ENCODE measurements at places on chromosomes 6 and 20.

- DNase-seq = no peak
Observed at GRCh38 chr6:15755526-15755925, 92.7 kb upstream of the DTNBP1 start.

DNA sequence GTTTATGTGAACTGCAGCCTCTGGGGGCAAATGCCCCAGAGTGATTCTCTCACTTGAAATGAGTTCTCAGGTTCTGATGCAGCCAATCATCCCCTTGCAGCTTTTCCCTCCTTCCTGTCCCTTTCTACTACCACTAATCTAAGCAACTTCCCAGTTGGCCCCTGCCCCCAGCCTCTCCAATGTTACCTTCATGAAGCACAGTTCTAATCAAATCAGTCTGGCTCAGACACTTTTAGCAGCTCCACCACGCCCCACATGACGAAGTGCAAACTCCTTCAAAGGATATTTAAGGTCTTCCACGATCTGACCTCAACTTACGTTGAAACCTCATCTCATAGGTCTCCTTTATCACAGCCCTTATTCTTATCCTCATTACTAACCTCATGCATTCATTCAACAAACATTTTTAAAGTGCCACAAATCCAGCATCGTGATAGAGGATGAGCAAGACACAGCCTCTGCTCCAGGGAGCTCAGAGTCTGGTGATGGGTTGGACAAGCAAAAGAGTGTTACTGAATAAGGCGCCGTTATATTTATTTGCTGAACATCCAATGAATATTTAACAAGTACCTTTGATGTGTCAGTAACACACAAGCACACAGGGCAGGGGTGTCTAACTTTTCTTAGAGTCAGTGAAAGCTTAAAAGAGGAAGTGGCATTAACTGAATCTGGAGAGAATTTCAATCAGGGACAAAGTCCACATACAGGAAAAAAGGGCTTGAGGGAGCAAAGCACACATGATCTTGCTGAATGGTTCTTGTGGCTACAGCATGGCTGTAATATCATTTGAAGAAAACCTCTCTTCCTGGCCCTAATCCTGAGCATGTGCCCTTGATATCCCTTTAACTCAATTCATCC, 20.4 kb upstream of the DTNBP1 start:
- no peak for DNase-seq

DNA sequence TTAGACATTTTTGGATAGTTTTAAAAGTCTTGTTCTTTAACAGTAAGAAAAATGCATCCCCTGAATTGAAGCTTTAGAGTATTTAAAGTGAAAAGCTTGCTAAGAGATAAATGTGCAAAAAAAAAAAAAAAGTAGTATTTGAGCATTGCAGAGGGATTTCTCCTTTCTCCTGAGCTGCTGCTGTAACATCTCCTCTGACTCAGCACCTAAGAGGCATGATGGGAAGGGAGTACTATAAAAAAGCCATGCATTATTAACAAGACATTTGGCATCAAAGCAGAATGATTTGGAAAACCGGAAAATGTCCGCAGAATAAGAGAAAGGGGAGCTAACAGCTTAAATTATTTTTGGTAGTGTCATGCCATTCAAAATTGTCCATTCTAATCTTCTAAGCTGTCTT, 27.9 kb downstream of the B4GALT5 start:
- no peak for DNase-seq

DNA sequence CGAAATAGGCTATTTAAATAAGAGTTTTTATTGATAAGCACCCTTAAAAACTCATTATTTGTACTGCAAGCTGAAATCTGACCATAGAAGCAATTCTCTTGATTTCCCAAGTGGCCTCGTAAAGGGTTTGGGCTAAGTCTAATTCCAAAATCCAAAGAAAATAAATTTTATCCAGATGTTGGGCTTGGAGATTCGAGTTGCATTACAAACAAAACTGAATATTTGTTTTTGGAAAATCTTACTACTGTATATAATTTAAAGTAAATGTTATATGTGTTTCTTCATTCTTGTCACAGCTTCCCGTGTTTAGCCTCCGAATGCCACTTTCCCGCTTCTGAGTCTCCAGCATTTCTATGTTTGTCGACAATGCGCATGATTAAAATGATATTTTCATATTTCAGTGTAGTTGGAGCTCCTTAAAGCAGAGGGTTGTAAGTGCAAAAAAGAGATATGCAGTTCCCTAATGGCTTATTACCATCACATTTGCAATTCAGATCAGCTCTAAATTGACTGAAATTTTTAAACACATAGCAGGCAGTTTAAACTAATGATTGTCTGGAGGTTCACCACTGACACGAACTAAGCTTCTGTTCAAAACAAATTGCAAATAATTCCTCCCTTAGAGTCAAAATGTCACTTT, 47.0 kb downstream of the PRL start:
- DNase-seq = no peak

GRCh38 chr6:89615882-89616281, 22.7 kb downstream of the LYRM2 start:
- DNase-seq = no peak

- no peak for DNase-seq
Observed at GRCh38 chr20:48754292-48754691, 73.5 kb downstream of the PREX1 start.

DNA sequence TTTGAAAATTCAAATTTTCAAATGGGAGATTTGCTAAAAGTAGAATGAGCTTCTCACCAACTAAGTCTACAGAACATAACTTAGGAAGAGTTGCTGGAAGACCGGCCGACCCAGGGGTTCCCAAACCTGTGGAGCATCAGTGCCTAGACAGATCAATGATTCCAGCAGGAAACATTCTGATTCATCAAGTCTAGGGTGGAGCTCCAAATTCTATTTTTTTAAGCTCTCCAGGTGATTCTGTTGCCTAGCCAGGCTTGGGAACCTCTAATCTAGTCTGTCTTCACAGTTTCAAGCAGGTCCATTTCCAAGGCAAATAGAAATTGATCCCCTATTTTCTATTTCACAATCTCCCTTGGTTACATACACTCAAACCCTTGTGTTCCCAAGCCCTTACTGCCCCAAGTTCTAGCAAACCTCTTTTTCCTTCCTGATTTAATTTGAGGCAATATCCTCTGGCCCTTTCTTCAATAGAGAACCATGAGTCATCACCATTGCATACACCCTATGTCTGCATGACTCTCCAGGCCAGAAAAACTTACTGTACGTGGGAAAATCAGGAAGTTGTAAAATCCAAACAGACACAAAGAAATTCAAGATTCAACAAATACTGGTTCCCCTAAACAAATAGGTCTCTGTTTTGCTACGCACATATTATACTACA, 8.9 kb downstream of the ATXN1 start:
- DNase-seq = no peak

- no peak for DNase-seq
Observed at GRCh38 chr20:4110885-4111284, 95.5 kb upstream of the RNF24 start.

- no peak for DNase-seq
Observed at GRCh38 chr6:138956244-138956924, 31.7 kb downstream of the REPS1 start.

DNA sequence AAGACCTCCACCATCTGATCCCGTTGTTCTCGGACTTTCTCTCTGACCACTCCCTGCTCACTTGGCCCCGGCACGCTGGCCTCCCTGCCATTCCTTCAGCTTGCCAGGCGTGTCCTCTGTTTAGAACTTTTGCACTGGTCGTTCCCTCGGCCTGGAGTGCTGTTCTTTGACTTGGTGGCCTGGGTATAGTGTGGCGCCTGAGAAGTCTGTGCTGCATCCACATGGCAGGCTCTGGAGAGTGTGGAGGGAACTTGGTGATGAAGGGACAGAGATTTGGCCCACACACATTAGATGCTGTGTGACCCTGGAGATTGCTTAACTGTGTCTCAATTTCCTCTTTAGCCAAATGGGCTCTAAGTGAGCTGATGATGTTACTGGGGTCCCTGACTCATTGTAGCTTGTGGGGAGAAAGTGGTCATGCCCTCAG, 13.0 kb upstream of the TGM2 start:
- no peak for DNase-seq

- DNase-seq = no peak
Observed at GRCh38 chr6:136627191-136627590, 77.0 kb upstream of the MAP7 start.

- DNase-seq = no peak
Observed at GRCh38 chr20:37869334-37869861, 33.5 kb upstream of the VSTM2L start.

DNA sequence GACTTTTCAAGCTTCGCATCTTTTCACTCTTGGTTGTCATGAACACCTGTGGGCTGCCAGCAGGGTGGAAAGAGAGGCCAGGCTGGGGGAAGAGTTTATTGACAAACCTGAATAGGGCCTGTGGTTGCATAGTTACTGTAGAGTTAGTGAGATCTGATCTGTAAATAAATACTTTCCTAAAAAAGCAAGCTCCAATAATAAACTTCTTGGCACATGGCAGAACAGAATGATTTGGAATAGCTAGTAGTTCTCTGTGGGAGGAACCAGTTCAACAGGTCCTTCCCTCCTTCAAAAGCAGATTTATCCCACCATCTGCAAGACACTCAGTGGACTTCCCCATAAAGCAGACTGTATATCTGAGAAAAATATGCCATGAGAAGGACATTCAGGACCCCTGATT, 445.0 kb downstream of the HACE1 start:
- DNase-seq = no peak

DNA sequence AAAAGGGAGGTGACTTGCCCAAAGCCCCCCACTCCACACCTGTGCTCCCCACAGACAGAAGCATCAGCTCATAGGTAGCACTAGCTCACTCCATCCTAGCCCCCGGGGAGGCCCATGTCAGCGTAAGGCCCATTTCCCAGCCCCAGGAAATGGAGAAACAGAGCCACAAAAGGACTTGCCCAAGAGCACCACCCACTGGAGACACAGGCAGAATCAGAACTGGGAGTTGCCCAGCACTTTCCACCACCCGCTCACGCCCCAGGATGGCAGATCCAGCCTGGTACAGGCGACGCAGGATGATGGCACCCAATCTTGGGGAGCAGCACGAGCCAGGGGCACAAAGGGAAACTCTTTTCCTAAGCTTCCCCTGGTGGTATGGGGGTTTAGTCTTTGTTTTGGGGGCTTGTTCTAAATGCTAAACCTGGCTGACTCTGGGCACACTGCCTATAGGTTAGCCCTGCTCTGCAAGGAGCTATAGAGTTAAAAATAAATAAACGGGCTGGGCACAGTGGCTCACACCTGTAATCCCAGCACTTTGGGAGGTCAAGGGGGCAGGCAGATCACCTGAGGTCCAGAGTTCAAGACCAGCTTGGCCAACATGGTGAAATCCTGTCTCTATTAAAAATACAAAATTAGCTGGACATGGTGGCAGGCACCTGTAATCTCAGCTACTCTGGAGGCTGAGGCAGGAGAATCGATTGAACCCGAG, 11.8 kb downstream of the C20orf203 start:
- no peak for DNase-seq

- DNase-seq = no peak
Observed at GRCh38 chr20:16025084-16025483, 548.2 kb downstream of the KIF16B start.

GRCh38 chr6:33860006-33860405, 56.2 kb upstream of the MLN start:
- DNase-seq = no peak

DNA sequence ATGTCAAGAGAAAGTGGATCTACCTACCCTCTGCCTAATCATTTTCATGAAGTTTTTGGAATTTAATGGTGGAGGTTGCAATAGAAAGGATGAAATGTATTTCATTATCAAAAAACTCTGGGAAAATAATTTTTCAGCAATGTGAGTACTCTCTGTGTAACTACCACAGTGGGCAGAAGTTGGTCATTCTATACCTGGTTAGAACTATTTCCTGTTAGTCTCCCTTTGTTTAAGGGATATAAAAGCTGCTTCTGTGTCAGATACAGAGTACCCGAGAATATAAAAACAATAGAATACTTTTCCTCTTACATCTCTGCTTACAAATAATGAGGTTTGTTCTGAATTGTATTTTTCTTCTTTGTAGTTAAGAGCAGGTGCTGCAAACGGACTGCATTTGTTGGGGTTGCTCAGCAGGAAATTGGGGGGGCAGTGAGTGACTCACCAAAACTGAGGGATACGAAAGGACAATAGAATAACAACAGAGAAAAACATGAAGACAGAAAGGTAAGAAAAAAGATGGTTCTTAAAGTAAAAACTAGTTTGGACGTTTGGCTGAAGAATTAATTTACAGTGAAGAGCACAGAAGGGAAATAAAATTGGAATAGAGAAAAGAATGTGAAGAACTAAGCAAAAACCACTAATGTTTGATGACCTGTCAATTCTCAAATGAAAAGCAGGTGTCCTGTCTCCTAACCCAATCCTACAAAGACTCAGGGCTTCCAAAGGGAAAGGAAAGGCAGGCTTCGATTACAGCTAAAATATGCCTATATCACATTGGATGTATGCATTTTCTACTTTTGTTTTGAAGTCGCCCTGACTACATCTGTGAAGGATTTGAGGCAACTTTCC, 703.1 kb downstream of the RFPL4B start:
- no peak for DNase-seq

- no peak for DNase-seq
Observed at GRCh38 chr6:146912730-146913685, 291.2 kb upstream of the STXBP5 start.

DNA sequence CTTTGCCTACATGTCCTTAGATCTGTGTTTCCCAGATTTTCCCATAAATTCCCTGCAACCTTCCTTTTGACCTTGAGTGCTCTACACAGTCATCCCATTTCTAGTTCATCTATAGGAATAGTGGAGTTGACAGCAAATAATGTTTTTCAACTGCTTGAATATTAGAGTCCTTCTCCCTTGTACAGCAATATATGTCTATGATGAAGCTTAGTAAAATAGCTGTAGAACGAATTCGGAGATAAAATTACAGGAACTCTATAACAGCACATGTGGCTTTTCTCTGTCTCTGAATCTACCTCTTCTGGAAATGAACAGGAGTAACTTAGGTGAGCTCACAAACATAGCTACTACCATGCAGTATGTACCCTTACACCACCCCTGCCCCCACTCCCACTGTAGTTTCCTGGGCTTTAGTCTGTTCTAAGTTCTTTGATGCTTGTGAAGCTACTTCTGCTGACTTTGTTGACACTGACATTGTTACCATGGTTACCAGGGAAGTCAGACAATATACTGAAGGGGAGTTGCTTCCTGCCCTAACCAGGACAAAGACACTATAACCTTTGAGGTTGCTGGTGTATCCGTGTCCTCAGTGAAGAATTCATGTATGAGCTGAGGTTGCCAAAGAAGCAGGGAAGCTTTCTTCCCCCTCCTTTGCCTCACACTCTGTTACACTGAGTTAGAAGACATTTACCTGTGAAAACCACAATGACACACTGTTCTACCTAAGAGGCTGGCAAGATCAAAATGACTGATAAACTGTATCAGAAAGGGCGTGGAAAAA, 35.8 kb upstream of the SHLD1 start:
- no peak for DNase-seq

- no peak for DNase-seq
Observed at GRCh38 chr6:28001751-28002150, 44.7 kb downstream of the OR2B6 start.

DNA sequence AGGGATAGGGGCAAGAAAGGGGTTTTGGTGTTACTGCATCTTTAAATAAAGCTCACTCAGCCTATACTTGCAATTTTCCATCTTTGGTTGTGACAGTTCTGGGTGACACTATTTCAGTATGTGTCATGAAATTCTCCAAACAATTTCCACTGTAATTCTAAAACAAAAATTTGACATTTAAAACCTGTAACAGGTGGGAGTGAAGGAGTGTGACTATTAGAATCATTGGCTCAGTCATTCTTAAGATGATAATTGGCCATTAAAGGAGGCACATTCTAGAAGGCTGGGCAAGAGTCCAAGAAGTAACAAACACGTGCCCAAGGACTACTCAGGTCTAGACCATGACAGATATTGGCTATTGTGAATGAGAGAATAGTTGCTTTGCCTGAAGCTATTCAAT, 153.3 kb upstream of the ARG1 start:
- no peak for DNase-seq
